NCI-H69 (cell line): ENCODE measurements at places on chromosomes 16 and 17.
A peak's percentile ranks its signal among the peaks of the same experiment; 100 is the strongest.

GRCh38 chr17:2011411-2012371 lies 13.4 kb downstream of the RTN4RL1 start:
- DNase-seq, result peak; percentile 63

DNA sequence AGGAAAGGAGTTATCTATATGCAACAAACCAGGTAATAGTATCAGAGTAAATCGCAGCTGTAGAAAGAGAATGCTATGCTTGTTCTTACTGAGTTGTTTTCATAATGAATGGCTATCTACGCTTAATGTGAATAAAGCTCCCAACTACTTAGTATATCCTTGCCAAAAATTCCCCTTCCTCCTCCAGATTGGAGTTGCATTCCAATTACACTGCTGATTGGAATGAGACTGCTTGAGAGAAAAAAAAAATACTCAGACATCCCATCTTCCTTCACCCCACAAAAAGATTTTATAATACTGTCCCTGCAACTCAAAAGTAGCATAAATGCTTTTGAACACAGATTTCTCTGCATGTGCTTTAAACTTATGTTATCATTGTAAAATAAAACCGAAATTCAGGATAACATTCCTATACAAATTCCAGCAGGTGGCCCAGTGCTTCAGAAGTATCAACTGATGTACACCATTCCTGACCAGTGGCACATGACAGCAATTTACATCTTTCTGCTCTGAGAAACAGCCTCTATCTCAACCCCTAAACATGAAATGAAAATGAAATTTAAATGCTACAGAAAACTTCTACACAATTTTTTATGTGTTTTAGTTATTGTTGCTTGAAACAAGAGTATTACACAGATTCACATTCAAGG lies 47.0 kb downstream of the SMURF2 start:
- DNase-seq, result no peak

DNA sequence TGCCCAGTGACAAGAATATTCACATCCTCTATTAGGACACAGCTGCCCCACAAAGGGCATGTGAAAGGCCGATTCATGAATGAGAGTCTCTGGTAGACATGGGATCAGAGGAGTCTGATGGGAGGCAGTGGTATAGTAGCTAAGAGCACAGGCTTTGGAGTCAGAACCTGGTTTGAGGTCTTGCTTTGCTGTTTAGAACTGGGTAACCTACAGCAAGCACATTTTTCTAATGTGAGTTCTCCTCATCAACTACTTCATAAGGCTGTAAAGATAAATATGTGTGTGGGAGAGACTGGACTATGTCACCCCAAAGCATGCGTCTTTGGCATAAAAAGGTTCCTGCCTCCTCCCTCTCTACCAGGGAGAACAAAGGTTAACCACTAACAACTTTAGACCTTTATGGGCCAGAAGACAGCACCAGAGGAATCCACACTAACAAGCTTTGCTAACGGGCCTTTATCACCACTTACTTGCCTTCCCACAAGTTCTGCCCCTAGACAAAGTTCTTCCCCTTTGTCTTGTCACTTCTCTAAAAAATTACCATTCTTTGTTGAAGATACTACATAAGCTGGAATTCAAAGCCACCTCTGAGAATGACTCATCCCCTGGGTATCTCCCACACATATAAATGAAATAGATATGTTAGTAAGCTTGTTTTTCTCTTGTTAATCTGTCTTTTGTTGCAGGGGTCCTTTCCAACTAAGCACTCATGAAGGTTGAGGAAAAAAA lies 21.1 kb downstream of the CDR2 start:
- no peak for DNase-seq

- DNase-seq, result peak; percentile 99
Measured at GRCh38 chr17:81254955-81255717, 16.0 kb downstream of the NDUFAF8 start.

GRCh38 chr17:49195751-49196150 lies 14.6 kb downstream of the GNGT2 start:
- no peak for DNase-seq

GRCh38 chr17:81483085-81483861 lies 29.3 kb downstream of the ACTG1 start:
- peak; percentile 76 for DNase-seq

GRCh38 chr16:15509051-15509592 lies 74.7 kb downstream of the BMERB1 start:
- DNase-seq, result no peak

- no peak for DNase-seq
Measured at GRCh38 chr16:86255966-86256365, 254.4 kb upstream of the FOXF1 start.

DNA sequence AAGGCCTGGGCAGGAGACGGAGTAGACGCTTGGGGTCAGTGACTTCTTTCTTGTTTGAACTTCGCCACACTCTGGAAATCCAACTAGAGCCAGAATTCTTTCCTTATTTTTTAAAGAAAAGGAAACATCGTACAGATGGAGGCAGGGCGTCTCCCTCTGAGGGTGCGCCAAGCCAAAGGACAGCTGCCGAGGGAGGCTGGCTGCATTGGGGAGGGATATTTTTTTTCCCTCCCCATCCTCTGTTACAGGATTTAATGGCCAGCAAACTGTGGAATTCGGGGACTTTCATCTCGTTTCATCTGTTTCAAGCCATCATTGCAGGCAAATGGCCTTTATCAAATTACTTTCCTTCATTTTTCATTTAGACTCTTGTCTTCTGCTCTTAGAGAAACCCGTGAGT lies 15.9 kb downstream of the CDK5R1 start:
- no peak for DNase-seq

- peak; percentile 84 for DNase-seq
Measured at GRCh38 chr17:27985306-27985705, 57.2 kb upstream of the NLK start.

DNA sequence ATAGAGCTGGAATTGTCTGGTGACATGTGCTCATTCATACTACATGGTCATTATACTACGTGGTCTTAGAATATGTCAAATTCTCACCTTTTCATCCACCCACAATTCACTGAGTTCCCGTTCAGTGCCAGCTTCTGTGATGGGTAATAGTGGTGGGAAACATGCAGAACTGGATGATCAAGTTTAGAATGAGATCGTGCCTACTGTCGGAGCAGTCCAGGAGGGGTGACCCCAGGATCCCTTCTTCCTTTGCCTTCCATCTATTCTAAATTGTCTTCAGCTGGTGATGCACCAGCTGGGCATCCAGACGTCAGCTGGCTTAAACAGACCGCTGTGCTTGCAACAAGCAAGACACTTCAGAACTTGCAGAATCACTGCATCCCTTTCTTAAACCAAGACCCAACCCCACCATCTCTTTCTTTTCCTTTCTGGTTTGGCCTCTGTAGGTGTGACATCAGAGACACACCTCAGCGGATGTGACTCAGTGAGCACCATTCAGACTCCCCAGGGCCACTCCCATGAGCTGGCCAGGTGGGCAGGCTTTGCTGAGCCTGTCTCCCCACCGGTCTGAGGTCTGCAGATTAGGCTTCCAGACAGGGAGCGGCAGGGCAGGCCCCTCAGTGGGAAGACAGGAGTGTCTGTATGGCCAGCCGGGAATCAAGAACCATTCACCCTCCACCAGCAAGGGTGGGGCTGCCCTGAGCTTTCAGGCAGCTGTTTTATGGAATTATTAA lies 18.1 kb downstream of the C17orf100 start:
- DNase-seq, result peak; percentile 5

DNA sequence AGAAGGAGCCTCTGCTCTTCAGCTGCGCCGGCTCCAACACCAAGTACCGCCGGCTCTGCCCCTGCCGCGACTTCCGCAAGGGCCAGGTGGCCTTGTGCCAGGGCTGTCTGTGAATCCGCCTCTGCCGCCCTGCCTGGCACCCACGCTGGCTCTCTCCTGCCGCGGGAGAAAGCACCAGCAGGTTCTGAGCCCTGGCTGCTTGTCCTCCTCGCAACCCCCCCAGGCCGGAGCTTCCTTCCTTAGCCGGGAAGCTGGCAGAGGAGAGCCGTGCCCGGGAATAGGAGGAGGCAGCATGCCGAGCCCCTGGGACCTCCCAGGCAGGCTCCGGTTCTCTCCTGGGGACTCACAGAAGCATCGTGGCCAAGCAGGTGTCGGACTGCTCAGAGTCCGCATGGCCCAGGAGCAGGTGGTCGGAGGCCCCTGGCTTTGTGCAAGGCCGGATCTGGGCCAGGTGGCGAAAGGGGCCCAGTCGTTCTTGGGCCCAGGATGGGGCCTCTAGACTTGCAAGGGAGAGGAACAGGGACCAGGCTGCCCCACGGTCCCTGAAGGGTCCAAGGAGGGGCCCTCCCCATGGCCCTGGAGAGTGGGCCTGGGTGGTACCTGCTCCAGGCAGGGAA lies 80.6 kb downstream of the MGAT5B start:
- no peak for DNase-seq

- DNase-seq, result no peak
Measured at GRCh38 chr17:49525831-49526741, 31.0 kb downstream of the NGFR start.

DNA sequence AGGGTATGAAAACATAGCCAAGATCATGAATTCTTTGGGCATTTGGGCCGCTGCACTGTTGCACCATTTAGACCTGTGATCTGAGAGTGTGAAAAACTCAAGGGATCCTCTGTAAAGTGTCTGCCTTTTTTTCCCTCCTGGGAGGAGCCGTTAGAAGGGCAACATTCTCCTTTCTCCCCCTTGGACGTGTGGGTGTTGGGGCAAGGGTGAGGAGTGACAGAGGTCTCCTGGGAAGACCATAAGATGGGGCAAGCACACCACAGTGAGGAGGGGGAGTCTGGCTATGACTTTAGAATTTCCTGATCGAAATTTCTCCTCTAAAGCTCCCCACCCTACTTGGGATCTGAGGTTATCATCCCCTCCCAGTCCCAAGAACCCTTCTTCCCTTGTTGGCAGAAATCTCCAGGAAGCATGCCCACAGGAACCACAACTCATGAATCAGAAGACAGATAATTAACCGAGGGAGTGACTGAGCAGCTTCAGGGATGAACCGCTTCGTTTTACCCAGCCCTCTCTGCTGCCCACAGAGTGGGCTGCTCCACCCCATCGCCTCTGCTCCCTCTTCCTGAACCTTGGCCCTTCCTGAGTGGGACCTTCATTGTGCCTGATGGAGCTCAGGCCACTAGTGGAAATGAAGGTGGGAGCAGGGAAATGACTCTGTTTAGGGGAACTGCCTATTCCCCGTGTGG lies 4.2 kb downstream of the ITGB3 start:
- no peak for DNase-seq

GRCh38 chr17:49845321-49845720 lies 2.5 kb downstream of the TAC4 start:
- DNase-seq, result no peak

- DNase-seq, result no peak
Measured at GRCh38 chr17:82786427-82786826, 34.6 kb downstream of the TBCD start.

GRCh38 chr16:54286366-54287130 lies at the start of gene IRX3:
TSS of gene IRX3 (minus strand) at chr16:54286787. CDS start at chr16:54286050, 737 bp downstream.
- DNase-seq, result peak; percentile 89

- no peak for DNase-seq
Measured at GRCh38 chr16:84795329-84796053, 24.3 kb upstream of the CRISPLD2 start.

DNA sequence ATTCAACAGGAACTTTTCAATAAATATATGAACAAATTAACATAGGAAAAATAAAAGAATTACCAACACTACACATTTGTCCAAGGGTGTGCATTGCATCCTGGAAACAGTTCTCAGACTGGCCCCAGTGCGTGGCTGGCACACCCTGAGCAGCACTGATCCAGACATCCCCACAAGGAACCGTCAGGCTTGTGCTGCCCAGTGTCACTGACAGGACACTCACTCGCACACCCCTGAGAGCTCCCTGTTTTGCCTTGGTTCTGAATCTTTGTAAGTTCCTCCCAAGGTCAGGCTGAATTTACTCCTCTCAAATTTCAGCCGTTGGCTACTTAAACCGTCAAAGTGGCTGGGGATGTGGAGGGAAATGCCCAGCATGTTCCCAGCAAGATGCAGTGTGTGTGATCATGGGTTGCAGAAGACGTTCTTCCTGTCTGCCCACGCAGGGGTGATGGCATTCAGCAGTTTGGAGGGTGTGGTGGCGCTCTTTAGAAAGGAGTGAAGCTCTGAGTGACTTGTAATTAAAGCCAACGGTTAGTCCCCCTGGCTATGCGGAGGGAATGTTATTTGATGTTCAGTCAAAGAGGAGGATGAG lies 1.7 kb downstream of the MT2A start:
- peak; percentile 82 for DNase-seq

GRCh38 chr17:14203388-14203787 lies 33.3 kb downstream of the CDRT15 start:
- no peak for DNase-seq

- DNase-seq, result no peak
Measured at GRCh38 chr17:8439681-8440080, 4.0 kb downstream of the NDEL1 start.

DNA sequence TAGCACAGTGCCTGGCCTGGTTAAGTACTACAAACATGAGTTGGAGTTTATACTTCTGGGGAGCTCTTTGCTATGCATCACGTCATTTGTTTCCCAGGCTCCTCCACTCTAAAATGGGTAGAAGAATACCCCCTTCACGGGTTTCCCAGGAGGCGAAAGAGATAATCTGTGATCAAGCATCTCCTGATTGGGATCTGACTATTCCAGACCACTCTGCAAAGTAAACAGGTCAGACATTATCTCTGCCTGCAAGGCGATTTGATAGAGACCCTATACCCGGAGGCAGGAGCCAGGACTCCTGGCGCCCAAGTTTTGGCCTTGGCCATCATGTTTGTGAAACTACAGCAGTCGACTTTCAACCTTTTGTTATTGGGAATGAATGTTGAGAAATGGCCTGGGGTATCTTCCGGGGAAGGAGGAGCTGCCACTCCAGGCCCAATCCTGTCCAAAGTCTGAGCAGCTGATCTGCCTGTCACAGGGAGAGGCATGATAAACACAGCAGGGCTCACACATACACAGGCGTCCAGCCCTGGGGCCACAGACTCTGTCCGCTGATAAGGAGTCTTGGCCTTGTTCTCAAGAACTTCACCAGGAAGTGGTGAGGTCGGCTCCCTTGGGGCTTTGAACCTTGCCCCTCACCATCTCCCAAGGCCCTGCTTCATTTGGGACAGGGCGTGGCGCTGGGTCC lies 199.9 kb downstream of the MAF start:
- DNase-seq, result no peak

DNA sequence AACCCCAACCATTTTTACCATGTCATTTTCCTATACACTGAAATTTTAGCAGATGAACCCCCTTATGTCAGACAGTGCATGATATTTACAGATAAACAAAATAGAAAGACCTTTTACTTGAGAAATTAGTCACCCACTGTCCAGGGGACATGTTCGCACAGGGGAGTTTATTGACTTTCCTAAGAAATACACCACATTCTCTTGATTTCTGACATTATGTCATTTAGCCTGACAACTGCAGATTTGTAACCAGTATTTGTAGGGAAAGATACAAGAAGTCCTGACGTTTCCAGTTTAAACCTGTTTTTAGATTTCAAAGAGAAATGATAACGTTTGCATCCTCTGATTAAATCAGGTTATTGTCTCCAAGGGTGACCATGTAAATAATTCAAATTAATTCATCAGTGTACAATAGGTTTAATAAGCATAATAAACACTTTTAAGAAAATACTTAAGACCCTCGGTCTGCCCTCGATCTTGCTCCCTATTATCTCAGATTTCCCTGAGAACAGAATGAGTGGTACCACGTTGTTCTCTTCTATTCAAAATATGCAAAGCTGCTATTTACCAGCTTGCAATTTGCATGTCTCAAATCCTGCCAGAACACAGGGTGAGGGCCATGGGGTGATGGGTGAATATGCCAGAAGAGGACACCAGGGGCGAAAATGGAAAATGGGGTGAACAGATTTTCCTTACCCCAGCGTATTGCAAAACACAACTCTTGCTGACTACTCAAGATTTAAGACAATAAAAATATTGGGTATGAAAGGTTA lies 2.1 kb upstream of the LYRM9 start:
- DNase-seq, result peak; percentile 17

- DNase-seq, result no peak
Measured at GRCh38 chr16:17083628-17084027, 387.1 kb downstream of the XYLT1 start.
